ENCODE measurements at places on chromosomes 16 and 17. TPM values are rescaled to one million over a fixed set of nuclear protein-coding genes. Genes with fewer than 3 reads are reported as not detected.
A peak's percentile ranks its signal among the peaks of the same experiment; 100 is the strongest.

GRCh38 chr17:17090642-17091103, 48.4 kb downstream of the MPRIP start:
- H3K27ac ChIP-seq: no peak overlapping the region
- H3K4me1 ChIP-seq: peaks cover 34% of the 10 kb centered on the region
- H3K36me3 ChIP-seq: peaks cover 14% of the 10 kb centered on the region
- no peak for DNase-seq
- no peak overlapping the region for H3K4me3 ChIP-seq

DNA sequence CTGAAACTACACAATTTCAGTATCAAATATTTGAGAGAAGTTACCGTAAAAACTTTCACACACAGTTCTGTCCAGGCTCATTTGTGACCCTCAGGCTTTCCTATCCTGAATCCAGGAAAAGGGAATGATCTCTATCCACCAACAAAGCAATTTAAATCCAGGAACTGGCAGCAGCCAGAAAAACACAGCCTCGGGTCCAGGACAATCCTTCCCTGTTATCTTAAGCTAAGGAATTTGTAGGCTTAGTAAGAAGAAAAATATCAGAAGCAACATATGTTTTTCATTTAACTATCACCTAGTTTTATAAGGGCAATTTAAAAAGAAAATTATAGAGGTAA, 47.1 kb downstream of the TEX2 start:
- no peak overlapping the region for H3K4me3 ChIP-seq
- DNase-seq: no peak
- no peaks in the 10 kb centered on the region for H3K27me3 ChIP-seq
- H3K4me1 ChIP-seq: peaks cover 11% of the 10 kb centered on the region

GRCh38 chr16:31711344-31711845, 162.2 kb upstream of the ZNF267 start:
- no peak overlapping the region for H3K27ac ChIP-seq
- H3K36me3 ChIP-seq: peaks cover 43% of the 10 kb centered on the region
- DNase-seq: peak; percentile 53
- H3K27me3 ChIP-seq: no peaks in the 10 kb centered on the region
- no peak overlapping the region for H3K4me3 ChIP-seq

DNA sequence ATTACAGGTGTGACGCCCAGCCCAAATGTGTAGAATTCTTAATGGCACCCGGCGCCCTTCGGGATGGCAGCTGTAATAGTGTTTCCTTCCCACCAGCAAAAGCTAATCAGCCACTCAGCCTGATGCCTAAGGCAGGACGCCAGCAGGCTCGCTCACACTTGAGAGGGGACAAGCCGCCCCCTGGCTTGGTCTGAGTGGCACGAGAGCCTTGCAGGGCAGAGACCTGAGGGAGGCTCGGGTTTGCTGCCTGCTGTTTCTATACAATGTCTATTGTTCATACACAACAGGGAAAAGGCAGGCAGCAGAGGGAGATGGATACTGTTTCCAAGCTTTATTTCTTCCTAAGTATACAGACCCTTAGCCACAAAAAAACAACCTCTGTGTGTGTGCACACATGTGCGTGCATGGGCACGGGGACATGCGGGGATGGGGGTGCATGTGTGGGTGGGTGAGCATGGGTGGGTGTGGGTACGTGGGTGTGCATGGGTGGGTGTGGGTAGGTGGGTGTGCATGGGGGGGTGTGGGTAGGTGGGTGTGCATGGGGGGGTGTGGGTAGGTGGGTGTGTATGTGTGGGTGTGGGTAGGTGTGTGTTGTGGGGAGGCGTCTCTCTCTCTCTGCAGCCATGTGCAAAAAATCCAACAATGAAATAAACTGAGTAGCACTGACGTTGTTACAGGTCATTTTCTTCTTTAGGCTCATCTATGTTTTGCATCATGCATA, 10.0 kb downstream of the SLC38A8 start:
- no peak overlapping the region for H3K4me3 ChIP-seq
- DNase-seq: no peak
- H3K27ac ChIP-seq: no peak overlapping the region
- peaks cover 14% of the 10 kb centered on the region for H3K4me1 ChIP-seq
- H3K27me3 ChIP-seq: peaks cover 9% of the 10 kb centered on the region

DNA sequence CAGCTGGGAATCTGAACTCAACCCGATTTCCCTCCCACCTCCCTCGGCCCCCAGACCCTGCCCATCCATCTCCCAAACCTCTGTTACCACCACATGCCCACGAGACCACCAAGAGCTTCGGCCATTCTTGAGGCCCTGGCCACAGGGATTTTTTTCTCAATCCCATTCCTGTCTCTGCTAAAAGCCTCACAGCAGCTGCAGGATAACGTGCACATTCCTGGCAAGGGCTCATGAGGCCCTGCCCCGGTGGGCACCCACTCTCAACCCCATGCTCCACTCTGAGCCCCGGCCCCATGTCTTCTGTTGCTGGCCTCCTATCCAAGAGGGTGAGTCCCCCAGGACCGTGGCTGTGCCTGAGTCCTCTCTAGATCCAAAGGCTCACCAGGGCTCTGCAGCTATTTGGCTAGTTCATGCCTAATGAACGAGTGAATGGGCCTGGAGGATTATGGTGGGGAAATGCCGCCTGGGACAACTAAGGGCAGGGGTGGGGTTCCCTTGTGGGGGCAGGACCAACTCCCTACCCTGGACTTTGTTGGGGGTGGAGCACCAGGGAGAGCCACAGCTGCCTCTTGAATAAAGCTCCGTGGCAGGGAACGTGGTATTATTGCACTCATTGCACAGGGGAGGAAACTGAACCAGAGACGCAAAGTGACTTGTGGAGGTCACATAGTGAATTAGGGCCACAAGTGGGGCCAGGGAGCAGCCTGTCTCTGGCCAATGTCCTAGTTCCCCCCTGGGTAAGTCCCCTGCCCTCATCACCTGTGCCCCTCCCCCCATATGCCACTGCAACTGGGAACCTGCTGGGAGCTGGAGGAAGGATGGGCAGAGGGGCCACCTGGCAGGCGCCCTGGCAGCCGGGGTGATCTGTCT, 113.8 kb upstream of the SMURF2 start:
- DNase-seq: no peak
- peaks cover 2% of the 10 kb centered on the region for H3K27me3 ChIP-seq
- H3K36me3 ChIP-seq: peaks cover 6% of the 10 kb centered on the region
- peaks cover 15% of the 10 kb centered on the region for H3K4me1 ChIP-seq

DNA sequence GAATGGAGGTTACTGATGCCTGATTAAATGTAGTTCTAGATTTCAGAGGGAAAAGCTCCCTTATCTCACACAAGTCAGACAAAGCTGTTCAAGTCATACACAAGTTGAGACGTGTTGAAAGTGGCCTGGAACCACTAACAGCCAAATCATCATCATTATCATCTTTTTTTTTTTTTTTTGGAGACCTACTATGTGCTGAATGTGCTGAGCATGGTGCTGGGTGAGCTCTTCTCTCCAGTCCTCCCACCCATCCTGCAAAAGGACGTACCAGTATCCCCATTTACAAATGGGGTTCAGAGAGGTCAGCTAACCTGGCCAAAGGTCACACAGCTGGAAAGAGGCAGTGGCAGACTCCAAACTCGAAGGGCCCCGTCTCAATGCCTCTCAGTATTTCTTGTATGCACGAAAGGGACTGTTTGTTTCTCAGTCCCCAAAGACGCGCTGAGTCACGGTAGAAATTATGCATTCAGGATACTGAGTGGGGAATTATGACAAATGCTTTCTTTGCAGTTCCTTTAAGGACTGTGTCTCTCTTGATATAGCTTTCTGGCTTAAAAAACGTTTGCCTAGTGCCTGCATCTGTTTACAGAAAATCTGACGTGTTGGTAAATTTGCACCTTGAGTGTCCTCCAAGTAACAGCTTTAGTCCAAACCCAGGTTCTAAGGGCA, 235.5 kb downstream of the XYLT1 start:
- DNase-seq: no peak
- peaks cover 29% of the 10 kb centered on the region for H3K36me3 ChIP-seq
- H3K4me1 ChIP-seq: peaks cover 33% of the 10 kb centered on the region
- H3K27ac ChIP-seq: no peak overlapping the region
- no peak overlapping the region for H3K4me3 ChIP-seq
- H3K27me3 ChIP-seq: no peaks in the 10 kb centered on the region

- DNase-seq: no peak
- H3K27me3 ChIP-seq: no peaks in the 10 kb centered on the region
- no peaks in the 10 kb centered on the region for H3K4me1 ChIP-seq
- H3K36me3 ChIP-seq: no peaks in the 10 kb centered on the region
These were observed 24.2 kb upstream of the HAP1 start for GRCh38 chr17:41758601-41759000.

DNA sequence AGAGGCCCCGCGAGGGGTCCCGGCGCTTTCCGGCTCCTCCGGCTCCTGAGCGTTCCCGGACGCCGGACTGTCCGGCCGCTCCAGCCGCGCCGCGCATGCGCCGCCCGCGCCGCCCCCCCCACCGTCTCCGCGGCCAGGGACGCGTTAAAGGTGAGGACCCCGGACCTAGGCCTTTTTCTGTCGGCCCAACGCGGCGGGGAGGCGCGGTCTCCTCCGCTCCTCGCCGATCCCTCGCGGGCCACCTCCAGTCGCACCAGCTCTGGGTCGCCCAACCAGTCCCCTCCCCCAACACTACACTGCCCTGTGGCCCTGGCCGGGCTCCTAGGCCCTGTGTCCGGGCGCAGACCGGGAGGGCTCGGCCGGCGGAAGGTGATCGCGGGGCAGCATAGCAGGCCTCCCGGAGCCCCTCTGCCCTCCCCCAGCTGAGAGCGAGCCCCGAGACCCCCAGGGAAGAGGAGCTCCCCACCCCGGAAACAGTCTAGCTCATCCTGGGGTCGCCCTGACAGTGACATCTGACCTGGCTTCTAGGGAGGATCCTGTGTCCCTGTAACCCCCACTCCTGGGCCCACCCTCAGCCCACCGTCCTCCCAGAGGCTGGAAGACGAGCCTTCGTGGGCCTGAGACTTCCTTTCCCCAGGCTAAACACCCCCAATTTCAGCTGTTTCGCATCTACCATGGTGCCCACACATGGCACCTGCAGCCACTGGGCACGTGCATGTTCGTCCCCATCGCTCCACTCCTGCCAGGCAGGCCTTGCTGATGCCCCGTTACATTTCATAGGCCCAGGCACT, 14.7 kb upstream of the BCAR1 start:
- no peak for DNase-seq
- peaks cover 47% of the 10 kb centered on the region for H3K27me3 ChIP-seq
- H3K36me3 ChIP-seq: no peaks in the 10 kb centered on the region
- peak overlapping the region; percentile 59 for H3K4me3 ChIP-seq
- no peaks in the 10 kb centered on the region for H3K4me1 ChIP-seq

DNA sequence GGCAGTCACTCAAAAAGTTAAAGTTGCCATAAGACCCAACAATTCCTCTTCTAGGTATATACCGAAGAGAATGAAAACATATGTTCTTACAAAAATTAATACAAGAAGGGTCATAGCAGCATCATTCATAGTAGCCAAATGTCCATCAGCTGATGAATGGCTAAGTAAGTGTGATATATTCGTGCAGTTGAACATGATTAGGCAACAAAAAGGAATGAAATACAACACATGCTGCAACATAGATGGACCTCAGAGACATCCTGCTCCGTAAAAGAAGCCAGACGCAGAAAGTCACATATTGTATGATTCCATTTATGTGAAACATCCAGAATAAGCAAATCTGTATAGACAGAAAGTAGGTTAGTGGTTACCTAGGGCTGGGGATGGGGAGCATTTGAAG, 229.4 kb upstream of the CACNG5 start:
- H3K27me3 ChIP-seq: no peaks in the 10 kb centered on the region
- H3K36me3 ChIP-seq: peaks cover 34% of the 10 kb centered on the region
- H3K4me1 ChIP-seq: peaks cover 4% of the 10 kb centered on the region
- no peak for DNase-seq
- no peak overlapping the region for H3K4me3 ChIP-seq
- H3K27ac ChIP-seq: no peak overlapping the region

- H3K4me1 ChIP-seq: no peaks in the 10 kb centered on the region
- no peak overlapping the region for H3K4me3 ChIP-seq
- H3K27ac ChIP-seq: no peak overlapping the region
These were observed 137.9 kb downstream of the AXIN2 start for GRCh38 chr17:65423346-65424140.

GRCh38 chr17:15422392-15422965, 44.9 kb downstream of the CDRT4 start:
- peaks cover 2% of the 10 kb centered on the region for H3K27me3 ChIP-seq
- no peak overlapping the region for H3K27ac ChIP-seq
- no peak overlapping the region for H3K4me3 ChIP-seq
- DNase-seq: no peak
- no peaks in the 10 kb centered on the region for H3K36me3 ChIP-seq

DNA sequence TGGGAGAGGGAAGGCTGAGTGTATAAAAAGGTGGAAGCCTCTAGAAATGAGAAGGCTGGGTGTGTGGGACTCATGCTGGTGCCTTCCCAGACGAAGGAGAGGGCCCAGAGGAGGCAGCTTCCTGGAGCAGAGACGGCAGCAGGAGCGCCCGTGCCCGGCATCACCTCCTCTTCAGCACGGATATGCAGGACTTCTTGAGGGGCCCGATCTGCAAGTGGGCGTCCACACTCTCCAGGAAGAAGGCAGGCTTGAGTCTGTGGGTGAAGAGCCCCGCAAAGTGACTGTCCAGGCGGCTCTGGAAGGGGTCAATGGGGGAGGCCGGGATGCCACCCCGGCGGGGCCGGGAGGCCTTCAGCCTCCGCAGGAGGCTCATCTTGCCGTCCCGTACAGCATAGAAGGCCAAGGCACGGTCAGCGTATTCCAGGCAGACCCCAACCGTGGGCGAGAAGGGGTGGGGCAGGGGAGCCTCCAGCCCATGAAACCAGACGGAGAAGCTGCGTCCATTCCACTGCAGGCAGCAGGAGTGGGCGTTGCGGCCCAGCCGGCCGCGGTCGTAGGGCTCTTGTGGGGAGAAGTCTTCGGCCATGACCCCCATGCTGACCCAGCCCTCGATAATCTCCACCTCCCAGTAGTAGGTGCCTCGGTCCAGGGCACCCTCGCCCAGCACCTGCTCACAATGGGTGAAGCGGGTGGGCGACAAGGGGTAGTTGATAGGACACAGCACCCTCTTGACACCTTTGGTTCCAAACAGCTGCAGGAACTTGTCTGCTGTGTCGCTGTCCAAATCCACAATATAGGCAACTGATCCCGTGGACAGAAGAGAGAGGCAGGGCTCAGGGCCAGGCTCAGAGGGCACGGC, 3.8 kb downstream of the TRIM47 start:
- no peak overlapping the region for H3K4me3 ChIP-seq
- DNase-seq: no peak
- H3K4me1 ChIP-seq: peaks cover 35% of the 10 kb centered on the region

- H3K4me3 ChIP-seq: no peak overlapping the region
- no peak overlapping the region for H3K27ac ChIP-seq
- DNase-seq: no peak
- peaks cover 36% of the 10 kb centered on the region for H3K36me3 ChIP-seq
These were observed 15.2 kb upstream of the RPL13 start for GRCh38 chr16:89545044-89545830.

- no peak for DNase-seq
- peaks cover 8% of the 10 kb centered on the region for H3K4me1 ChIP-seq
- peaks cover 6% of the 10 kb centered on the region for H3K27me3 ChIP-seq
- no peak overlapping the region for H3K4me3 ChIP-seq
- H3K27ac ChIP-seq: no peak overlapping the region
These were observed 48.3 kb downstream of the TBC1D16 start for GRCh38 chr17:79987187-79987934.

Gene KIFC3
- 1.7 TPM for total RNA-seq

Gene GP1BA
- total RNA-seq: not detected

Gene TMEM100
- not detected for total RNA-seq

Gene KRTAP9-4
- not detected for total RNA-seq

Gene KCNH6
- not detected for total RNA-seq

Gene CTRB2
- total RNA-seq: not detected

Gene CCDC154
- 1.3 TPM for total RNA-seq

Gene CYB5D1
- total RNA-seq: 14.0 TPM

Gene RBFOX1
- not detected for total RNA-seq

Gene VASN
- total RNA-seq: 0.16 TPM

Gene TMEM238L
- not detected for total RNA-seq

All from activated CD4-positive, alpha-beta T cell treated with anti-CD3 and anti-CD28 coated beads, Interleukin-2, amount 10 ng/mL, durations not matched to agents 24 days and 14 days (primary cell).